CD14-positive monocyte (primary cell): ENCODE measurements at places on chromosomes 5 and 9.

GRCh38 chr5:140205952-140206351 is 31.0 kb downstream of the CYSTM1 start:
- DNase-seq: no peak

DNA sequence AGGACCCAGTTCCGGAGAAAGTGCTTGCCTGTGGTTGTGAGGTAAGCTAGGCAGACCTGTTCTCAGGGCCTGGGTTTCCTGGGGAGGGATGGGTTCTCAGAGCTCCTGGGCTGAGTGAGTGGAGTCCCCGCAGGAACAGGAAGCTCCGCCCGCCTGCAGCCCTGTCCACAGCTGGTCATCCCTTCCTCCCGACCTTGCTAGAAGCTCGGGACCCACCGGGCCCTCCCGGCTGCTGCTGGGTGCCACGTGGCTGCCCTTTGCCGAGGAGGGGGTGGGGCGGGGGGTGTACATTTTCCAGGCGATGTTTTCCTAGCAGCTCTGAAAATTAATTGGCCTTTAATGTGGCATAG is 198.1 kb downstream of the C9orf50 start:
- peak; percentile 44 for DNase-seq

DNA sequence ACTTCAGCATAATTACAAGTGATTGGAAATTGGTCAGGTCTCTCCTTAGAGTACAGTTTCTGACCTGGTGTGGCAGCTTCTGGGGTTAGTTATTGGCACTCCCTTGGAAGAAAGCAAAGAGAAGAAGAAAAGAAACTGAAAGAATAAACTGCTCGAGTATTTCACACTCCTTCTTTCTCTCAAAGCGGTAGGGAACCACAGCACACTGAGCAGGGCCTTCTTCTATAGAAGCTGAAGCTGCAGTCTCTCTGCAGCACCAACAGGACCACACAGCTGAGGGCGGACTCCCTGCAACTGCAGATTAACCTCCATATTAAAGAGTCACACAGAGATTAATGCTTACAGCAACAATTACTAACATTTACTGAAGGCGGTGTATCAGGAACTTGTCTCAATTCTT is 152.0 kb downstream of the TRPM6 start:
- DNase-seq: no peak

DNA sequence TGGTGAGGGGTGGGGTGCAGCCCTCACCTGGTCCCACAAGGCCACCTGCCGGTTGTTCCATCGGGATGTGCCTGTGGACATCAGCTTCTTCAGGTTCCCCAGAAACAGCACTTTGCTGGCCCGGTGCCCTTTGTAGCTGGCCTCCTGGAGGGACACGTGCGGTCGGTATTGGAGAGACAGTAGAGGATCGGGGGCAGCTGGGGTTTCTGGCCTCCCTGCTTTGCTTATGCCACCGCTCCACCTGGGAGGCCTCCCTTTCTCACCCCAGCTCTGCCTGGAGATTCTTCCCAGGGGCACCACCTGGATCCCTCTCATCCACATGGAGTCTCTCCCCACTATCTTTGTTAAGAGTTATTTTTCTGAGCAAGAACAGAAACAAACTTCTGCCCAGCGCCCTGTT is 13.1 kb upstream of the TRIM14 start:
- no peak for DNase-seq

GRCh38 chr9:23829580-23830475 is 3.8 kb upstream of the ELAVL2 start:
- no peak for DNase-seq

DNA sequence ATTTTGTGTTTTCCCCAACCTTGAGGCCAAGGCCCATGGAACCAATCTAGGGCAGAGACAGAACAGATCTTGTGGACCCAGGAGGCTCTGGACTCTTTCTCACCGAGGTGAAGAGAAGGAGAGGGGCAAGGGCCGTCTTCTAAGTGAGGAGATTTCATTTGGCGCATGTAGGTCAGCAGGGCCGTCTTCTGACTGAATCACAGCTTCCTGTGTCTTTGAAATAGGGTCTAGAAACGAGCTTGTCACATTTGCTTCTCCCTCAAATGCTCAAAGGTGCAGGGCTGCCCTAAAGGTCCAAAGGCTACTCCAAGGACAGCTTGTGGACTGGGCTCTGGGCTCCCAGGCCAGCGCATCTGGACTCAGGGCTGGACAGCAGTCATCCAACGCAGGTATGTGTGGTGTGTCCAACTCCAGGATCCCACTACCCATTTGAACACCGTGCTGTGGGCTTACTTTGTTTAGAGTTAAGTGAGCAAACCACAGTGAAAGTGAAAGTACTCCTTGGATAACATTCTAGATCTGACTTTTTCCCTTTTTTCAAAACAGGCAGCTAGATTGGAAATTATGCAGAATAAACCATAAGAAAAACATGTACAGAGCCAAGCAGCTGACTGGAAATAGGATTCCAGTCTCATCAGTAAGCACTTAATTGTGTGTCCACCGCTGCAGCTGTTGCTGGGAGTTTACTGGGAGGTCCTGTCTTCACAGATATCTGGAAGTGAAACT is 357.0 kb downstream of the GADD45G start:
- peak; percentile 21 for DNase-seq

GRCh38 chr5:134647750-134648424 is 698 bp upstream of the SEC24A start:
- DNase-seq: peak; percentile 88

- DNase-seq: no peak
These were observed 17.5 kb upstream of the LHFPL2 start for GRCh38 chr5:78666041-78666444.

- DNase-seq: peak; percentile 82
These were observed 141.6 kb downstream of the NR3C1 start for GRCh38 chr5:143261748-143262392.
